ENCODE measurements at places on chromosomes 2 and 18.

DNA sequence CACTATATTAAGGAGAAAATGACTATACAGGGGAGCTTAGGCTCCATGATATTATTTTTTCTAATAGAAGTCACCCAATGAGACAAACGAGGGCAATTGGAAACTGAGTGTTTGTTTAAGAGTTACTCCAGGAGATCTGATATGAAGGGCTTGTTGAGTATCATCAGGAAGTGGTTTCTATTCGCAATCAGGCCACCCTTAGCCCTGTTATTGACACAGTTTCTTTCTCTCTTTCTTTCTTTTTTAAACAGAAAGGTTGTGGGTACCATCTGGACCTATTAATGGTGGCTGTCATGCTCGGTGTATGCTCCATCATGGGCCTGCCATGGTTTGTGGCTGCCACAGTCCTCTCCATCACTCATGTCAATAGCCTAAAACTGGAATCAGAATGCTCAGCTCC lies 117.3 kb downstream of the DPP4 start:
- no peak for DNase-seq

DNA sequence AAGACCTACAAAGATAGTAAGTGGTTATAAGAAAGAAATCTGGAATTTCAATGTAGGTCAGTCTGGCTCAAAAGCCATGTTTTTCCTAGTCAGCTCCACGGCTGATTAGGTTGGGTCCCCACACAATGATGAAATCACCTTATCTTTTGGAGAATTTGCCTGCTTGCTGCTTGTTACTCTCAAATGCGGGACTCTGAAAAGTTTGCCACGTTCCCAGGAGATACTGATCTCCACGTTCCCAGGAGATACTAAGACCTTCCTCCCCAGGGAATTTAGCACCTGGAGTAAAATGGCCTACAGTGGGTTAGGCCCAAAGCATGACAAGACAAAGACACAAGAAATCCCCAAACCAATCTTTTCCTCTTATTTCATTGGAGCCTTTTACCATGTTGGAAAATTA lies 449.6 kb downstream of the TNS1 start:
- no peak for DNase-seq

DNA sequence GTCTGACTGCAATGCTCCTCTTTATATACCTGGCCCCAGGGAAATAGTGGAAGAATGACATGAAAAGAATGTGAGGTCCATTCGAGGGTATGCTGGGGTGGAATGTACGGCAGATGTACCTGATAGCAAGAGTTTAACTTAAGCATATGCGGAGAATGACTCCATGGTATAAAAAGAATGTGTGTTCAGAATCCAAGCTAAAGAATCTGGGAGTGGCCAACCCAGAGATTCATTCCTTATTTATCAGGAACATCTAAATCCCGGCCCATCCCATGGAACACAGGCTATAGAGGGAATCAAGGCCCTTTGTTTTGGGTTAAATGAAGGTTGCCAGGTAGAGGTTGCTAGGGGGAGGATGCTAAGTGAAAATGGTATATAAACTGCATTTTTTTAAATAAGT lies 150.0 kb downstream of the ZNF385B start:
- DNase-seq = no peak

DNA sequence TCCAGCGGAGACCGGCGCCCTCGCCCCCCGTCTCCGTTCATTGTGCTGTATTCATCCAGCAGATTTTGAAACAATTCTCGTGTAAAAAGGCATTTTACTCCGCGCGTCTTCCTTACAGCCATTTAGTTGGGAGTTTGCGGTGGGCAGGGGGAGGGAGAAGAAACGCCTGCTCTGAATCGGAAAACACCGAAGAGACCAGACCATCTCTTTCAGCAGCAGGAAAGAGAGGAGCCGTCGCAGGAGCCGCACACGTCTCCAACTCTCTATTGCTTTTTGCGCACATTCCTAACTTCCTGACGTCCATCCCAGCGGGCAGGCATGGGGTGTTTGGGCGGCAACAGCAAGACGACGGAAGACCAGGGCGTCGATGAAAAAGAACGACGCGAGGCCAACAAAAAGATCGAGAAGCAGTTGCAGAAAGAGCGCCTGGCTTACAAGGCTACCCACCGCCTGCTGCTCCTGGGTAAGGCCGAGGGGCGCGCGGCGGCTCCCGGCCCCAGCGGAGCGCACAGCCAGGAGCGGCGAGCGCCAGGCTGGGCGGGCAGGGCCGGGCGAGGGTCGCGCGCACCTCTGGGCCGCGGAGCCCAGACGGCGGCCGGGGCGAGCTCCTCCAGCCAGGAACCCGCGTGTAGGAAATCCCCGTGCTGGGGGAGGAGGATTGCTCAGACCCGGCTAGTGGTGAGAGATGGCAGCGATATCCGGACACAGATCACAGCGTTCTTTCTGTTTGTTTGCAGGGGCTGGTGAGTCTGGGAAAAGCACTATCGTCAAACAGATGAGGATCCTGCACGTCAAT lies 63.2 kb downstream of the GNAL start:
- DNase-seq = no peak

DNA sequence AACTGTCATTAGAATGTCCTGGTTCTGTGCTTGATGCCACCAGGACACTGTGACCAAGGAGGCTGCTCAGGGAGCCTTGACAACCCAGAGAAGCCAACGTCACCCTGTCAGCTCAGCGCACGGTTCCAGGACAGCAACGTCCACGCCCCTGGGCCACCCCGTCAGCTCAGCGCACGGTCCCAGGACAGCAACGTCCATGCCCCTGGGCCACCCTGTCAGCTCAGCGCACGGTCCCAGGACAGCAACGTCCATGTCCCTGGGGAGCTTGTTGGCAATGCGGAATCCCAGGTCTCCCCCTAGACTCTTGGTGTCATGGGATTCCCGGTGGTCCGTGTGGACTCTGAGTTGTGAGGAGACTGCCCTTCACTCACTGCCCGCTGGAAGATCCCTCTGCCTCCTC lies 51.0 kb upstream of the GALR1 start:
- no peak for DNase-seq

- no peak for DNase-seq
Measured at GRCh38 chr2:240412211-240412861, 23.1 kb upstream of the GPC1 start.

DNA sequence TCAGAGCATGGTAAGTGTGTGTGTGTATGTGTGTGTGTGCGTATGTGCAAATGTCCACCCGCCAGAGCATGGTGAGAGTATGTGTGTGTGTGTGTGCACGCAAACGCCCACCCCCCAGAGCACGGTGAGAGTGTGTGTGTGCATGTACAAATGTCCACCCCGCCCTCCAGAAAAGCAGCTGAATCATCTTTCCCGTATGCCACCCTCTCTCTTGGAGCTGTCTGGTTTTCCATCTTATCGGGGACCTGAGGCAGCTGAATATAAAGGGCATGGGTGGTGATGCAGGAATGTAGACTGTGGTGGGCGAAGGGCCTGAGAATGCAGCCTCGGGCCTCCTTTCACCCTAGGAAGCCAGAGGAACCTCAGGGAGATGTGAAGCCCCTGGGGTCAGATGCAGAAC lies 66.9 kb downstream of the COPS7B start:
- DNase-seq = no peak

DNA sequence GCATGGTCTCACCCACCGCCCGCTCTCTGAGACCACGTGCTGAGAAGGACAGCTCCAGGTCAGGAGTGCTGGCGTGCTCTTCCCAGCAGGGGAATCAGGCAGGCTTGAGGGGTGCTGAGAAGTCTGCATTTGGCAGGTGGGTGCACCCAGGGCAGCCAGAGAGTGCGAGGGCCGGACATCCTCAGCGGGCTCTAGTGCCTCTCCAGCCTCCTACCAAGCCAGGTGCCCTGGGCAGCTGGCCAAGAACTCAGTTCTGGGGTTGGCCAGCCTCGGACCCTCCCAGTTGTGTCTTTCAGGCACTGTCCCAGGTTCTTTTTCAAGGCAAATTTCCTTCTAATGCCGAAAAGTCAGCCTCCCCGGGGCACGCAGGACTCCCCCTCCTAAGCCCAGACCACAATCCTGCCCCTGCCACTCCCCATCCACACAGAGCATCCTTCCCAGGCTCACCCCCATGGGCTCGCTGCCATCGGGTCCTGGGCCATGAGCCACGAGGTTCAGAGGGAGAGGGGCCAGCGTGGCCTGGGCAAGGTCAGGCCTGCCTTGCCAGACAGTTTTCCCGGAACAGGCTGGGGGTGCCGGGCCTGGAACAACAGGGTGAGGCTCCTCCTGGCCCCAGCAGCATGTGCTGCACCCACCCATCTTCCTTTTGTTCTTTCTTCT lies 52.2 kb upstream of the GPC1 start:
- no peak for DNase-seq

DNA sequence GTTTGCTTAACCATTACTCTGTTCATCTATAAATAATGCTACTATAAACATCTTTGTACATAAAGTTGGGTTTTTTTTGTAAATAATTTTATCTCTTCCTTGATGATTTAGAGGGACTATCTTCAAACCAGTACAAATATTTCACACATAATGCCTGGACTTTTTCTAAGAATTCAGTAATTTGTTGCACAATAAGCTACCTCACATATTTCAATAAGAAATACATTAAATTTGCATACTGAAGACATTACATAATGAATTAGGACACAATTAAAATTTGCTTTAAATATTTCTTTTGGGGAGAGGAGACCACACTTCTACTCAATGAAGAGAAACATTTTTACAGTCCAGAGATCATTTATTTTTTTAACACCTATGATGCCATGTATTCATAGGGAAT lies 7.2 kb upstream of the ROCK1 start:
- no peak for DNase-seq

DNA sequence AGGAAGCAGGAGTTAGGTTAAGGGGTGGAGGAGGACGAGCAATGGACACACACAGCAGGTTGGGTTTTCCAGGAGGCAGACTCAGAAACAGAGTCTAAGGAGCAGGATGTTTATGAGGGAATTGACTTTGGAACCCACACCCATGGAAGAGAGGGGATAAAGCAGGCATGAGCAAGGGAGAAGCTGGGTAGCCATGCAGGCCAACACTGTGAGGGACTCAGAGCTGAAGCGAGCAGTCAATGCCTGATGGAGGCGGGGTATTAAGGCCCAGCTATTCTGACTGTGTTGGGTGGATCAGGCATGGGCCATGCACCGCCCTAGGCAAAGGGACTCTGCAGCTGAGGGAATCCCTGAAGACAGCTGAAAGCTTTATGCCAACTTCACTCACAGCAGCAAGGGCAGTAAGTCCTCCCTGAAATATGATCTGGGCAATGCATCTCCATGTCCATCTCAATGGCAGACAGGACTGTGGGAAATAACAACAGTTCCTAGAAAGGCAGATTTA lies 37.6 kb downstream of the TEX51 start:
- DNase-seq = no peak

DNA sequence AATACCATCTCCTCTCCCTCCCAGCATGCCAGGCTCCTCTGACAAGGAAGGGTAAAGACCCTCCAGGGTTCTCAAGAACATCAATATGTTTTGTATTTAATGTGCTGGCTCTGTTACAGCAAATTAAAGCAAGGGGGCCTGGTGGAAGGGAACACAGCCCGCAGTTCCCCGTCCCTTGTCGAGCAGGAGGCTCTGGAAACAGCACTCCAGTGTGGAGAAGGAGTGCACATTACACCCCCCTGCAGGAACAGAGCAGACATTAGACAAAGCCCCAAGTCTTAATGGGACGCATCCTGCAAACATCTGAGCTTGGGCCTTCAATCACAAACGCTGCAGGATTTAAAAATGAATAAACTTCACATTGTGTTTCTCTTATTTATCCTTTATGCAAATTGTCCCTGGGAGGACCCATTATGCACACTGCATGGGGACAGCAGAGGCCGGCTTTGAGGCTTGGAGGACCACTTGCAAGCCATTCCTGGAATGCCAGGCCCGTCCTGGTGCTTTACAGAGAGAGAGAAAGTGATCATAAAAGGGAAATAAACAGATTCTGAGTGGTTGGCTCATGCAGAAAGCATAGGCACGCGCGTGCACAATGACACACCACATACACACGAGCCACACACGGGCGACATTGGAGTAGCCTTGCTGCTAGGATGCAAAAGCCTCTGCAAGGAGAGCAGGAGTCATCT lies 328.7 kb downstream of the SMAD2 start:
- DNase-seq = no peak

DNA sequence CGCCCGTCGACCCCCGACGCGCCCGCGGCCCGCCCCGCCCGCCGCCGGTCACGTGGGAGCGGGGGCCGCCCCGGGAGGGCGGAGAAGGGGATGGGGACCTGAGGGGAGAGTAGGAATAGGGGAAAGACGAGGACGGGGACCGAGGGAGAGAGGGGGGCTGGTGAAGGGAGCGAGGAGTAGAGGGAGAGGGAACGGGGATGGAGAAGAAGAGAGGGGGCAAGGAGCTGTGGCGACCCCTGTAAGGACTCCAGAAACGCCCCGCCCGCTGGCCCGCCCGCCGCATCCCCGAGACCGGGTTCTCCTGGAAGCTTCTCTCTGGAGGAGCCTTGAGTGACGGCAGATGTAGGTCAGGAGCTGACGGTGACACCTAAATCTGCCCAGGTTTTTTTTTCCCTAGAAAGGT lies 615 bp downstream of the ADNP2 start:
- peak; percentile 11 for DNase-seq

DNA sequence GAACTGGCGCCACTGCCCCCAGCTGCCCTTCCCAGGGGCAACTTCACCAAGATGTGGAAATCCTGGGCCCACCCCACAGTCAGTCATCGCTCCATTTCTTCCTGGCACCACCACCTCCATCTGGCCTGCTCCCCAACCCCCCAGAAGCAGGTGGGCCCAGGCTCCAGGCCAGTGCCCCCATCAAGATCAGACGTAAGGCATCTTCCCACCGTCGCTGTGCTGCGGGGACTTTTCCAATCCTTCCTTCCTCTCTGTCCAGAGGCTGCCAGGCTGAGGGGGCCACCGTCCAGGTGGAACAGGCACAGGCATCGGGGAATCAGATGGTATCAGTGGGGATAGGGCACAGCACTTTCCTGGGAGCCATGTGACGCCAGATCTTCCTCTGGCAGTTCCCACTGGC lies 8.1 kb downstream of the PRLH start:
- no peak for DNase-seq

DNA sequence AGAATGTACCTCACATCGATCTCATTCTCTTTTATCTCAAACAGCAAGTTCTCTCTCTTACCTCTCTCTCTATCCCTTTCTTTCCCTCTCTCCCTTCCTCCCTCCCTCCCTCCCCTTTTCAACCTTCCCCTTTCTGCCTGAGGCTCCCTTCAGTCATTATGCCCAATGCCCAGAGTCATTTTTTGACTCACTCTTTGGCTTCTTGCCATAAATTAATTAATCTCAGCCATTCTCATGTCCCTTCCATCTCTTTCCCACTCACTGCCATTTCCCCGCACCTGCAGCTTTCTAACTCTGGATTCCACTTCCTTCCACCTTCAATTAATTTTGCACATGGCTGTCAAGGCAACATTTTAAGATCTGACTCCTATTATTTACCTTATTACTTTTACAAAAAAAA lies 60.1 kb downstream of the EVA1A start:
- no peak for DNase-seq

- no peak for DNase-seq
Measured at GRCh38 chr2:2875831-2876230, 501.8 kb downstream of the EIPR1 start.

GRCh38 chr2:191533693-191534180 lies 144.2 kb upstream of the NABP1 start:
- no peak for DNase-seq

- DNase-seq = no peak
Measured at GRCh38 chr2:56624181-56624580, 440.4 kb downstream of the CCDC85A start.
